ENCODE measurements at places on chromosomes 12 and 14.
A peak's percentile ranks its signal among the peaks of the same experiment; 100 is the strongest.

DNA sequence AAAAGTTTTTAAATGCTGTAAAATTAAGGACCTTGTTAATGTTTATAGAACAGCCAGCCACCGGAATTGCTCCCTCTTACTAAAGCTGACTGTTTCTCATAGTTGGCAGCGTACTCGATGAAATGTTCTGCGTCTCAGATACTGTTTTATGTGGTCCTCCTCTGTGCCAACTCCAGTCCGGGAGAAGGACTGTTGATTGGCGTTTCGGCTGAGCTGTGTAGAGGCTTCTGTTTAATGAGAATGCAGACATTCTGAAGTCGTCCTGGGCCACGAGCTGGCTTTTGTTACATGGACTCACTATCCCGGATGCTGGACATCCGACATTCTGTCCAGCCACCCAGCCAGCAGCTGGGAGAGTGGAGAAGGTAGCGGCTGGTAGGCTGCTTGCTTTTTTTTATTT, 75.4 kb downstream of the WDR20 start:
- no peak for DNase-seq

GRCh38 chr12:89382328-89382727, 30.0 kb upstream of the DUSP6 start:
- no peak for DNase-seq

- DNase-seq: no peak
Observed at GRCh38 chr12:98799146-98799810, 154.2 kb downstream of the APAF1 start.

DNA sequence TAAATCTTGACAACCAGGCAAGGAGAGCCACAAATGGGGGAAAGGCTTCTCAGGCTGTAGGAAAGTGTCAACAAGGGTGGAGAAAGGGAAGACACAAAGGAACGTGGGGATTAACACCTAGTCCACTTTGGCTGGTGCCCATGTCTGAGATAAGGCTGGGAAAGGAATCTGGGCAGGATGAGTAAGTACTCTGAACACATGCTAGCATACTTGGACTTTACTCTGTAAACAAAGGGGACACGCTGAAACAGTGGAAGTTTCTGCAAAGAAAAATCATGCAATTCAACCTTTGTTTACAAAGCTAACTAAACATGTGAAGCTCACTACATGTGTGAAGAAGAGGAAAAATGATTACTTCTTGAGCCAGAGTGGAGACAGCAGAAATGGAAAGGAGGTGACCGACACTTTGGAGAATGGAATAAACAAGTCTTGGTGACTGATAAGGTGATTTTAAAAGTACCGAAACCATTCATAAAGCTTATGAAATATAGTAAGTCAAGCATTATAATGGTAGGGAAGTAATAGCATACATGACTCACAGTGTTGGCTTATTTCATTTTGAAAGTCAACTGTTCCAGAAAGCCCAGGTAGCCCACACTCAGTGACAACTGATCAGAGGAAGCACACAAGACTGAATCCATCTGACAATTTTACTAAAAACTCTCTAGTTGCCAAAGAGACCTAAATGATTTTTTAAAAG, 13.2 kb downstream of the CPNE8 start:
- no peak for DNase-seq

GRCh38 chr12:113310489-113310888, 24.4 kb downstream of the SLC8B1 start:
- DNase-seq: no peak

- no peak for DNase-seq
Observed at GRCh38 chr14:81682134-81682533, 148.5 kb upstream of the SEL1L start.

- DNase-seq: no peak
Observed at GRCh38 chr12:125487336-125487735, 422.1 kb downstream of the AACS start.

GRCh38 chr12:106247674-106248311, at the start of gene CKAP4:
Gene CKAP4, minus strand, starts transcription at chr12:106248020. Its CDS starts 169 bp downstream, at chr12:106247851.
- DNase-seq: no peak

DNA sequence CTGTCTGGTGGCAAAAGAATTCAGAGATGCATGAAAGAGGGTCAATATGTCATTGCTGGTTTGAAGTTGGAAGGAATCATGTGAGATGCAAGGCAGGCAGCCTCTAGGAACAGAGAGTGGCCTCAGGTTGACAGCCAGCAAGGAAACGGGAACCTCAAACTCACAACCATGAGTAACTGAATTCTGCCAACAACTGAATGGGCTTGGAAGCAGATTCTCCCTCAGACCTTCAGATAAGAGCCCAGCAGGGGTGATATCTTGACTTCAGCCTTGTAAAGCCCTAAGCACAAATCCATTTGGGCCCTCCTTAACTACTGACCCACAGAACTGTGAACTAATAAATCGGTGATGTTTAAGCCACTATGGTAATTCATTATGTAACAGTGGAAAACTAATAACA, 35.8 kb downstream of the USP15 start:
- DNase-seq: no peak

- DNase-seq: no peak
Observed at GRCh38 chr14:61215222-61216020, 65.7 kb downstream of the TMEM30B start.

- no peak for DNase-seq
Observed at GRCh38 chr12:6768437-6768914, 2.3 kb downstream of the PTMS start.

- DNase-seq: no peak
Observed at GRCh38 chr12:50746431-50746830, 17.5 kb upstream of the ATF1 start.

- DNase-seq: no peak
Observed at GRCh38 chr12:116538682-116539305, 20.4 kb upstream of the MAP1LC3B2 start.

- no peak for DNase-seq
Observed at GRCh38 chr12:89889062-89889461, 180.4 kb upstream of the ATP2B1 start.

- no peak for DNase-seq
Observed at GRCh38 chr14:92259613-92260357, 63.2 kb upstream of the SLC24A4 start.

- DNase-seq: peak; percentile 10
Observed at GRCh38 chr14:95121911-95122620, 35.3 kb downstream of the DICER1 start.

- no peak for DNase-seq
Observed at GRCh38 chr14:58637040-58637390, 747 bp upstream of the DACT1 start.

DNA sequence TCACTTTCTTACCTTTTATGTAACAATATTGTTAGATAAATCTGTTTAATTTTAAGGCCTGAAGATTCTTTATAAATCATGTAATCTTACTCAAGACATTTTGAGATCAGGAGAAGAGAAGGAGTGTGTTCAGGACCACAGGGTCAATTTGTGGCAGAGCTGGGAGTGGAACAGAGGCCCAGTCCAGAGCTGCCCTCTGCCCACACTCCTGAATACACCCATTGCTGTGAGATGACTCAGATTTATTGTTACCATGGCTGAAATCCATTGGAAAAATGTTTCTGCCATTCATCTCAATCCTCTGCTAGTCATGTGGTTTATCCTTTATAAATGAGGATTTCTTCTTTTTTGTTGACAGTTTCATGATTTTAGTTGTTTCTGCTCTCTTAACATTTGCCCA, 100.5 kb upstream of the STXBP6 start:
- DNase-seq: no peak

GRCh38 chr12:25818596-25819390, 139.7 kb upstream of the RASSF8 start:
- no peak for DNase-seq

GRCh38 chr12:93085383-93086287, 156.5 kb upstream of the EEA1 start:
- DNase-seq: no peak

DNA sequence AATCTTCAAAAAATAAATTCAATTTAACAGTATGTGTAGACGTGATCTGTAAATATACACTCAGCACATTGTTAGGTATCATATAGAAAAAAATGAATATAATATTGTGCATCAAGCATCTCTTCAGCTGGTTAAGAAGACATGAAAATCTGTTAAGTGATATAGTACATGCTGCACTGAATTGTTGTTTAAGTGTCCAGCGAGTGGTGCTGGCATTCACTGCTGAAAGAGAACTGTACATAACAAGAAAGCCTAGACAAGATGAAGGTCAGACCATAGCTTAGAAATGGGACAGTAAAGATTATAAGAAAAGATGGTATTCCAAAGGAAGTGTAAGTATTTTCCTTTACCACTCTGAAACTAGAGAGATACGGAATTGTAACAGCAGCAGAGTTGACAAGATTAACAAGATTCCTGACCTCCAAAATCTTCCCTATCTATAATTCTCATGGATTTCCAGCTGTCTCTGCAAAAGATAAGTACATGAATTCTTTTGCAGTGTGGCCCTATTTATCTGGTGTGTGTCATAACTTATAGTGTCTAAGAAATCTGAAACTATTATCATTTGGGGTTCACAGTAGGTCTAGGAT, 198.6 kb downstream of the FLRT2 start:
- no peak for DNase-seq

- no peak for DNase-seq
Observed at GRCh38 chr12:12398026-12398859, 41.4 kb downstream of the BORCS5 start.

DNA sequence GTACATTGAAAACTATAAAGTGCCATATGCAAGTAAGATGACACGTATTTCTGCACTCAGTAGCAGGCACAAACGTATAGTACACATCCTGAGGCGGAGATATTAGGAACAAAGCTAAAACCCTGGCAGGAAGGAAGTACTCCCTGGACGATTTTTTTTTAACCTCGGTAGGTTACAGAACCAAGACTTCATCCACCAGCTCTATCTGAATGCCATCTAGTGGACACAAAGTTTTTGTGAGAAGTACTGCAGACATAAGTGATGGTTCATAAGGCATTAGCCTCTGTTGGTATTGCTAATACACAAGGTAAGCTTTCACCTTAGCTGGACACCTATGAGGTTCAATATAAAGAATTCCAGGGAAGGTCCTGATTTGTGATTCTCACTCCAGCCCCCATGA, 83.0 kb upstream of the CCDC196 start:
- no peak for DNase-seq

GRCh38 chr12:8817856-8818255, 4.6 kb upstream of the A2ML1 start:
- no peak for DNase-seq

GRCh38 chr12:50006280-50006679, 19.0 kb downstream of the RACGAP1 start:
- DNase-seq: no peak

- DNase-seq: no peak
Observed at GRCh38 chr14:88995437-88996198, 171.2 kb downstream of the TTC8 start.

DNA sequence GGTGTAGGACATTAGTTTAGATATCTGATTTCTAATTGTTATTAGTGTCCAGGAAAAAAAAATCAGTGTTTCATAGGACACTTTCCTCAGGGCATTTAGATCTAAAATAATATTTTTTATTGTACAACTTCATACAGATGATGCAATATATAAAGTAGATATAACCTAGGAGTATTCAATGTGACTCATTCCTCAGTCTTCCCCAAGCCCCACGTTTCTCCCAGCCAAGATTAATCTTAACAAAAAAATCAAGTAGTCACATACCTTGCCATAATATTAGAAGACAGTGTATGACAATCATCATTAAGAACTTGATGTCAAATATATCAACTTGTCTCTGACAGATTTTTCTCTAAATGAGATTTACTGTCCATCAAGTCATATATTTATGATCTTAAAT, 37.1 kb downstream of the PPFIA2 start:
- DNase-seq: no peak

DNA sequence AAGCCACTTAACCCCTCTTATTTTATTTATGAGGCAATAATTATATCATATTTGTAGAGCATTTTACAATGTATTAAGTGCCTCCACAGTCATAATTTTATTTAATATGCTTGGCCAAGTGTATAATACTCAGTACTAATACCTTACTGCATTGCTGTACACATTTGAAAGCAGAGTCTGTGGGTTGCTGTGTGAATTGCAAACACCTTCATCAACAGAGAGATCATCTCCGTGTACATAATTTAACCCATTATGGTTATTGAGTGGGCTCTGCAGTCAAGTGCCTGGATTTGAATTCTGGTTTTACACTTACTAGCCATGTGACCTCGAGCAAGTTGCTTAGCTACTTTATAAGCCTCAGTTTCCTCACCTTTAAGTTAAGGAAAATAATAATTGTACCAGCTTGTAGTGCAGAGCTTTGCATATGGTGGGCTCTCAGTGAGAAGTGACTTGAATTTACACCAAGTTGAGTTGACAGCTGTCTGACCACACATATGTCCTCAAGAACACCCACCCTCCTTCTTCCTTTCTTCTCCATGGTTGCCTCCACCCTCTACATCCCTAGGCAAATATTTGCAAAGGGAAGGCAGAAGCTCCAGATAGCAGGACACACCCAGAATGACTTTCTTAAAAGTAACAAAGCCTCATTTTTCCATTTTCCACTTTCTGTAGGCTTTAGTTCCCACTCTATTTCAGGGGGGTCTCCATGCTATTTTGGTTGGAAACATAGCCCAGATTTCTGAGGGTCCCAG, 12.3 kb downstream of the CRACR2A start:
- no peak for DNase-seq

GRCh38 chr12:5154091-5154490, 110.4 kb downstream of the KCNA5 start:
- no peak for DNase-seq

- DNase-seq: no peak
Observed at GRCh38 chr12:68056300-68056699, 67.1 kb downstream of the IFNG-AS1 start.

GRCh38 chr12:104650541-104650940, 193.8 kb downstream of the CHST11 start:
- no peak for DNase-seq

DNA sequence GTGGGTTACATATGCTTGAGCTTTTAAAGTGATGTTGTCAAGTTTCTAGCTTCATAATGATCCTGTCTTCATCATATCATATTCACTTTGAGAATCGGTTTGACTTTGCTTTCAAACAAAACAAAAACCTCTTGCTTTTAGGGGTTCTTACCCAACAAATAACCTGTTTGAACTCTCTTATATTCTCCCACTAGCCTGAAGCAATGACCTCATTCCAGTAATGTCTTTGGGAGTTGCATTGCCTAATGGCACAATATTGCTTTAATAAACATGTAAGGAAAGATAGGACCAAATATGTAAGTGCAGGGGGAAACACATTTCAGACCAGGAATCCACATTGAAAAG, 27.7 kb downstream of the WBP11 start:
- no peak for DNase-seq

GRCh38 chr14:68231898-68232297, 412.3 kb downstream of the RAD51B start:
- DNase-seq: no peak

DNA sequence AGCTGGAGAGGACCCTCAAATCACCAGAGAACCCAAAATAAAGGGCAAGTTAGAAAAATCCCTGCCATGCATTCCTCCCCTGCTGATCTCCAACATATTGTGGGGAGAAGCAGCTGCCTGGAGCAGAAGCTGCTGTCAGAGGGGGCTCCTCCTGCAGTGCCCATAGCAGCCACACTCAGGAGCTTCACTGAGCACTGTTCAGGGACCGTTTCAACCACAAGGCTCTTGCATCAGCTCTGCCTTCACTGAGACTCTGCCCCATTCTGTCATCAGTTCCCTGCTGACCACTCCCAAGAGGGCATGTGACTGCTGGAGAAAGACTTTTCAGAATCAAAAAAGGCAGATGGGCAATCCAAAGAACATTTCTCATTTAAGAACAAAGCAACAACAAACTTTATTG, 392.7 kb downstream of the GALC start:
- DNase-seq: no peak
